Smooth muscle cell of the pulmonary artery (primary cell): ENCODE measurements at places on chromosomes 2 and 18. TPM values are rescaled to one million over a fixed set of nuclear protein-coding genes. Genes with fewer than 3 reads are reported as not detected.

Gene RNF125
- total RNA-seq = 0.13 and 0.69 TPM in 2 replicates

Gene TLX2
- total RNA-seq = not detected in 2 replicates

Gene FSIP2
- 0.03 and 0.13 TPM in 2 replicates for total RNA-seq

Gene KCNG2
- not detected in 2 replicates for total RNA-seq

Gene CAPN13
- total RNA-seq = not detected in 2 replicates

Gene VSNL1
- total RNA-seq = 0.66 and 0.72 TPM in 2 replicates

Gene DYNAP
- not detected in 2 replicates for total RNA-seq

Gene CCDC74B
- 5.0 TPM in 2 replicates for total RNA-seq

Gene TMEFF2
- total RNA-seq = 1.6 and 3.3 TPM in 2 replicates

Gene TMEM37
- 0.10 TPM in 1 of 2 replicates, not detected in the other for total RNA-seq

Gene HRH4
- 0.07 and 0.17 TPM in 2 replicates for total RNA-seq

Gene EVX2
- total RNA-seq = not detected in 2 replicates

Gene PHLPP1
- 4.4 and 5.8 TPM in 2 replicates for total RNA-seq

Gene PTPRN
- total RNA-seq = 23.5 and 45.4 TPM in 2 replicates

Gene NT5C1B
- not detected in 2 replicates for total RNA-seq

Gene STPG4
- 0.07 and 0.20 TPM in 2 replicates for total RNA-seq

Gene PTPRM
- 99.4 and 101 TPM in 2 replicates for total RNA-seq

Gene IL1F10
- total RNA-seq = not detected in 2 replicates

Gene STAT1
- 91.2 and 222 TPM in 2 replicates for total RNA-seq

Gene PAX8
- total RNA-seq = 0.91 and 1.6 TPM in 2 replicates

Gene CNGA3
- total RNA-seq = not detected in 2 replicates

Gene C2orf78
- not detected in 2 replicates for total RNA-seq

Gene CCBE1
- total RNA-seq = 41.6 and 48.7 TPM in 2 replicates

Gene CDK15
- total RNA-seq = 0.52 and 1.5 TPM in 2 replicates

Gene SRD5A2
- not detected in 2 replicates for total RNA-seq

Gene MCM6
- 9.6 and 14.3 TPM in 2 replicates for total RNA-seq

Gene ABCB11
- under 0.01 and 0.13 TPM in 2 replicates for total RNA-seq

Gene ZSWIM2
- 0.07 and 0.10 TPM in 2 replicates for total RNA-seq

Gene SERPINB4
- total RNA-seq = not detected in 2 replicates

Gene DSG4
- total RNA-seq = not detected in 2 replicates

Gene POTEJ
- not detected in 2 replicates for total RNA-seq

Gene ZNF385B
- total RNA-seq = not detected in 2 replicates

Gene VWC2L
- total RNA-seq = not detected in 2 replicates

Gene ALPP
- total RNA-seq = not detected in 2 replicates

Gene STARD6
- total RNA-seq = not detected in 2 replicates

Gene TANC1
- total RNA-seq = 40.1 and 44.3 TPM in 2 replicates

Gene SCG2
- total RNA-seq = 5.1 and 37.2 TPM in 2 replicates

Gene KANSL1L
- total RNA-seq = 20.2 and 20.5 TPM in 2 replicates

Gene CCDC85A
- 0.13 and 1.6 TPM in 2 replicates for total RNA-seq

Gene GRHL1
- 0.20 and 0.33 TPM in 2 replicates for total RNA-seq
